Memory B cell (primary cell): ENCODE measurements at places on chromosomes 11 and 22.

DNA sequence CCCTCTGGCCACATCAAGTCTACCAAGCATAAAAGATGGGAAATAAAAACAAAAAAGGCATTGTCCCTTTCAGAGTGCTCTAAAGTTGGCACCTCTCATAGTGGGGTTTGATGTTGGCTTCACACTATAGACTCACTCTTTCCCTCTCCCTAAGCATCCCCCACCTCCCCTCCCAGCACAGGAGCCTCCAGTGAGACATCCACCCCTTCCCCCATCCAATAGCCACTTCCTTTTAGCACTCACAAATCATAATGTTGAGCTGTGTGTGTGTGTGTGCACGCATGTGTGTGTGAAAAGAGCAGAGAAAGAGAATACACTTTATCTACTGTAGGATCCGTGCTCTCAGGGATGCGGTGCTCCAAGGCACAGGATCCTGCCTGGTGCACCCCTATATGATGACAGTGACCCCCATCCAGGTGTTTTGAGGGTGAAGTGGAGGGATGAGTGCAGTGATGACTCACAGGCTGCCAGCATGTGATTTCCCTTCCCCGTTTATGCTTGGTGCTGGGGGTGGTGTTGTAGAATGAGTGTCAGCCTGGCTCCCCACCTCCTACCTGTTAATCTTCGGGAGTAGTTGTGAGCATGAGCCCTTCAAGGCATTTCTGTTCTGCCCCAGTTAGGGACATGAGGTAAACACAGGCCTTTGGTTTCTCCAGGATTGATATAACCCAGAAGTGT, 235.2 kb upstream of the B3GAT1 start:
- no peak for DNase-seq

- DNase-seq: no peak
Observed at GRCh38 chr22:47884775-47885174, 1122.3 kb downstream of the TBC1D22A start.

DNA sequence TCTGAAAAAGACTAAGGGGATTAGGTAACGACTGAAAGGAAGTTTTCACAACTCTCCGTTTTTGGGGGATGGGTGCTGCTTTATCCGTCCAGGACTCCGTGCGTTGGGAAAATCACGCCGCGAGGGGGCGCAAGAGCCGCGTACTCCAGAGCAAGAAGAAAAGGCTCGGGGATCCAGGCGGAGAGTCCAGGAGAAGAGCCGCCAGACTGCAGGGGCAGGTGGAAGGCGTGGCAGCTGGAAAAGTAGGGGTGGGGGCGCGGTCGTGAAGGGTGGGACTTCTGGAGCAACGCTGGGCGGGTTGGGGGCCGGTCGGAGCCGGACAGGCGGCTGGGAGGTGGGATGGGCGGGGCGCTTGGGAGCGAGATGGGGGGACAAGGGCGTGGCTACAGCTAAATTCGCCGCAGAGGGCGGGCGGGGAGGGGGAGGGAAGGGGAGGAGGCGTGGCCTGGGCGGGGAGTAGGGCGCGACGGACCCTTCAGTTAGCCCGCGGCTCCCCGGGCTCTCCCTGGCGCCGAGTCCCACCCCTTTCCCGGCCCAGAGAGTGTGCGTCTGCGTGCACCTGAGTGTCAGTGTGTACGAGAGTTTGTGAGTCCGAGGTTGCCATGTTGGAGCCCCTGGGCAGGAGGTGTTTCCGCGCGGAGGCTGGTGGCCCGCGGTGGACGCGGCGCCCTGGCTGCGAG, 613 bp upstream of the ARHGEF17 start:
- DNase-seq: peak; percentile 91

DNA sequence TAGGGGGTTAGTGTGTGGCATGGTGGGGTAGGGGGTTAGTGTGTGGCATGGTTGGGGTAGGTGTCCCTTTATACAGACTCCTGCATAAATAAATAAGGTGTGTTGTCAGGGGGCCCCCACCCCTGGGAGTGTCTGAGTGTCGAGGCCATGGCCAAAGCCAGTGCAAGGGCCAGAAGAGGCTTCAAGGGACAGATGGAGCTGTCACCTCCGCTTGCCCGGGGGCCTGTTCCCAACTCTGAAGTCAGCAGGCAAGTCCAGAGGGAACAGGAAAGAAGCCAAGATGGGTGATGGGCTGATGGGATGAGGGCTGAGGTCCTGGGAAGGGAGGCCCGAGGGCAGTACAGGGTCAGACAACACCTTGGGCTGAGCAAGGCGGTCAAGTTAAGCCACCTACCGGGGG, 997.8 kb downstream of the BRD1 start:
- no peak for DNase-seq

GRCh38 chr22:28344918-28345703, 334.5 kb downstream of the TTC28 start:
- DNase-seq: no peak

- no peak for DNase-seq
Observed at GRCh38 chr11:2651826-2652271, 47.9 kb downstream of the KCNQ1OT1 start.

- DNase-seq: no peak
Observed at GRCh38 chr22:41982865-41983264, 13.6 kb downstream of the SEPTIN3 start.

GRCh38 chr11:8870411-8871170, 40.4 kb upstream of the AKIP1 start:
- DNase-seq: no peak

DNA sequence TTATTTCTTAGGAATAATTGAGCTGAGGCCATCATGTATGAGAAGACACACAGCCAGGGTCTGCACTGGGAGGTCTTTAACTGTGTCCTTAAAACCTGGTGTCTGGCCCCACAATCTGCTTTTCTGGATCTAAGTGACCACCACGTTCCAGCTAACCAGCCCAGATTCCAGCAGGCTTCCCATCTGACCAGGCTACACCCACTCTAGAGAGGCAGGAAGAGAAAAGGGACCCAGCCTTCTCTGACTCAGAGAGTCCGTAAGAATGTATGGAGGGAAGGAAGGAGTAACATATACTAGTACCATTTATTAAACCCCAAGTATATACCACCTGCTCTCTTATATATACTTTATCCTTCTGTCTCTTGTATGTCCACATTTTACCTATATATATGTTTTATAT, 80.1 kb downstream of the LDLRAD3 start:
- no peak for DNase-seq

- no peak for DNase-seq
Observed at GRCh38 chr11:91528965-91529364, 695.7 kb upstream of the FAT3 start.

- DNase-seq: no peak
Observed at GRCh38 chr11:104154296-104154695, 9.7 kb downstream of the PDGFD start.

DNA sequence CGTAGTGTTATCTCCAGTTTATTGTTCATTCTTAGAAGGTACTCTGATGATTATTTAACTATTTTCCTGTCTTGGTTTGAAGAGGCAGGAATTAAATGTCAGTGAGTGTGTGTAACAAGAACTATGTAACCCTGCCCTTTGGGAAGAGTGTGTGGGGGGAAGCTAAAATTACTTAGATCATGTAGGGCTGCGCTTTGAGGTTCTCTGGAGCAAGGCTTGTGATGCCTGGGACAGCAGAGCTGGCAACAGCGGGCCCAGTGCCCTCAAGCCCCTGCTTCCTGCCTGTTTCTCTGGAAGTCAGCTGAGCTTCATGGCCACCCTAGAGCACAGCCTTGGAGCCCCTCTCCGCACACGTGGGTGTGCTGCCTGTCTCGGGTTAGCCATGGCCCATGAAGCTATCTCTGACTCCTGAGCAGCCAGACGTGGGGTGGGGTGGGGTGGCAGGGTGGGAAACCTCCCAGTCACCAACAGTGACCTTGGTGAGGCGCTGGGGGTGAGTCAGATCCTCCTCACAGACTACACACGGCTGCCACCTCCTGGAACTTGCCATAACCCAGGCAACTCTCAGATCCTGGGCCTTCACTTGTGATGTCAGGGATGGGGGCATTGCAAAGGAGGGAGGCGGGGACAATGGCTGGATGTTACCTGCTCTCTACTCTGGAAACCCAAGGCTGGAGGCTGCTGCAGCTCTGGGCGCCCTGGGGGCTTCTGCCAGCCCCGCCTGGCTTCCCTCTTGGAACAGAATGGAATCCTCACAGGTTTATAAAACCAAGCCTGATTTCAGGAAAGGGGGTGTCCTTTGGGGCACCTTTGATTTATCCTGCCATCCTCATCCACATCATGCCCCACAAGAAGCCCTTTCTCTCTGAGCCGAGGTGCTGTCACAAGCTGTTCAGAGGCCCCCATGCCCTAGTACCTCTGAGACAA, 88.6 kb downstream of the SNX19 start:
- no peak for DNase-seq
